ENCODE measurements at places on chromosomes 7 and 10.

DNA sequence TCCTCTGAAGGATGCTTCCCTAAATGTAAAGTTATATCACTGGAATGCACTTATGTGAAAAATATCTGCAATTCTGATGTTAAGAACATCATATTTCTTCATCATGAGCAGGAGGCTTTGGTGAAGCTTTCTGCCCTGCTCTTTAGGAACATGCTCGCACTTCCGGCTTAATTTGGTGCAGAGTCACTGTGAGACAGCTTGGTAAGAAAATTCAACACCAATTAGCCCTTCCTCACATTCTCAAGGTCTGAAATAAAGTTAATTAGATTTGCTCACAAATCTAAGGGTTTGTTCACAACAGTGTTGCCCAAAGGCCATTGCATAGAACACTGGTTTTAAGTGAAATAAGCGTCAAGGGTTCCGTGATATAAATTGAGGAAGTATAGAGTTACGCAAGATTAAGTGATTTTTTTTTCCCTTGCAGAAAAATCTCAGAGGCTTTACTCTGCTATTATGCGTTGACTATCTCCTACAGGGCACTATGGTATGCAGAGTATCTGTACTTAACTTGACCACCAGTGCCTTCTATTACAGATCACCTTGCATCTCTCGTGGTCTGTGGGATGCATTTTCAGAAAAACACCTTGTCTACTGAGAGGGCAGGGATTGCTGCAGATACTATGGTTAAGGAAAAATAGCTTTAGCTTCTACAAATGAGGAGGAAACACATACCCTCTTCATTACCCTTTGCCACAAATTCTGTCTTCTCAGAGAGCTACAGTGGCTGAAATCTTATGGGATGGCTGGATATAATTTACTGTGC lies 953.9 kb downstream of the TYW1 start:
- DNase-seq = no peak

DNA sequence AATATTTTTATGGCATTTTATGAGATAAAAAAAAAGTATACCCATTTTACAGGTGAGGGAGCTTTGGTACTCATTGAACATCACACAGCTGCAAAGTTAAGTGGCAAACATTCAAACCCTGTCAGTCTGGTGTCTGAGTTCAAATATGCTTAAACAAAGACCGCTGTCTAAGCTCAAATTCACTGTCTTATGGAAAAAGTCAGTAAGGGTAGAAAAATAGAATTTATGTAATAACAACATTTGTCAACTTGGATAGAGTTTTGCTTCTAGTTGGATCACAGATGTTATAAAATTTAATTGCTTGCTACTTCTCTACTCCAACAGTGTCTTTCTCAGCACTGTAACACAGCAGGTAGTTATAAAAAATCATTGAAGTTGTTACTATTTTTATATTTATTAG lies 161.7 kb upstream of the CSTF2T start:
- no peak for DNase-seq

- no peak for DNase-seq
Measured at GRCh38 chr7:134129856-134130523, 2.9 kb downstream of the LRGUK start.

DNA sequence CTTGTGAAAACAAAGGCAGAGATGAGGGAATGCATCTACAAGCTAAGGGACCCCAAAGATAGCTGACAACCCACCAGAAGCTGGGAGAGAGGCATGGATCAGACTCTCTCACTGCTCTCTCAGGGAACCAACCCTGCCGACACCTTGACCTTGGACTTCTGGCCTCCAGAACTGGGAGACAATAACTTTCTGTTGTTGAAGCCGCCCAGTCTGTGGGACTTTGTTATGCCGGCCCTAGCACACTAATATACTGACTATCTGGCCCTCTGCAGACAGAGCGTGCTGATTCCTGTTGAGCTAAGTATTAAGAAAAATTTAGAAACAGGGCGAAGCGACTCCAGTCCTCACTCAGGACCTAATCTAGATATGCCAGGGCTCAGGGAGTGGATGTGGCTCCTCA lies 144.3 kb upstream of the TCF7L2 start:
- DNase-seq = no peak

DNA sequence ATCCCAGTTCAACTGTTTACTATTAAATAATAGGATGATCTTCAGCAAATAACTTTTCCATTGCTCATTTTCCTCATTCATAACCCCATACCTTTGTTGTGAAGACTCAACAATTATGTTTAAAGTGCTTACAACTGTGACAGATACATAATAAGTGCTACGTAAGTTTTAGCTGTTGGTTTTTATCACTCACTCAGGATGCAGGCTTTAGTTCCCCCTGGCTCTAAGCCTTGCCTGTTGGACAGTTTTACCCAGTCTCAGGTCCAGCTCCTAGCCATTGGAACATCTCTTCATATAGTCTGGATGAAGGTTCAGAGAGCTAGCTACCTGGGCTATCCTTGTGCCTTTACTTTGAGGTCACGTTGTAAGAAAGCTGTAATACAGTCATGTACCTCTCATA lies 353.2 kb downstream of the CRPPA start:
- DNase-seq = no peak

- peak; percentile 5 for DNase-seq
Measured at GRCh38 chr10:86443069-86443468, 76.5 kb upstream of the GRID1 start.

DNA sequence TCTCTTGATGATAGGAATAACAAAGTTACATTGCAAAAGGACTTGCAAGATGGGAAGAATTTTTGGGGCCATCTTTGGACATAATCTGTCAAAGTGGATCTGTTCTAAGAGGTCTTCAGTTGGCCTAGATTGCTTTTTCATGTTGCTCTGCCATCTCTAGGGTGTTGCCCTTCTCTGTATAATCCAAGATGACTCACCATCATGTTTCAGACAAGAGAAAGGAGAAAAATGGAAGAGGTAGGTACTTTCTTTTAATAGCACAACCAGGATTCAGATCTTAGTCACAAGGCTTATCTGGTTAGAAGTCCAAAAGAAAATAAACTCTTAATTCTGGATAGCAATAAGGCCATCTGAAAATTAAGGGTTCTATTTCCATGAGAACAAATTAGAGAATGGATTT lies 38.7 kb upstream of the FOXP2 start:
- no peak for DNase-seq

DNA sequence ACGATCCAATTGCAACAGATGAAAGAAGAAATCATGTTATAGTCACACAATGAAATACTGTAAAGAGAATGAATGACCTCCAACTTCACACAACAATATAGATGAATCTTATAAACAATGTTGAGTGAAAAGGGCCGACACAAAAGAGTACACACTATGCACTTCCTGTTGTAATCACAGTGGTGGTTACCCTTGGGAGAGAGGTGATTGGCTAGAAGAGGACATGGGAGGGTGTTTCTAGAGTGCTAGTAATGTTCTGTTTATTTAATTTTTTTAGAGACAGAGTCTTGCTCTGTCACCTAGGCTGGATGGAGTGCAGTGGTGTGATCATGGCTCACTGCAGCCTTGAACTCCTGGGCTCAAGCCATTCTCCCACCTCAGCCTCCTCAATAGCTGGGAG lies 82.5 kb downstream of the NDUFB2 start:
- no peak for DNase-seq

- no peak for DNase-seq
Measured at GRCh38 chr10:47225219-47225927, 74.6 kb upstream of the GDF10 start.

DNA sequence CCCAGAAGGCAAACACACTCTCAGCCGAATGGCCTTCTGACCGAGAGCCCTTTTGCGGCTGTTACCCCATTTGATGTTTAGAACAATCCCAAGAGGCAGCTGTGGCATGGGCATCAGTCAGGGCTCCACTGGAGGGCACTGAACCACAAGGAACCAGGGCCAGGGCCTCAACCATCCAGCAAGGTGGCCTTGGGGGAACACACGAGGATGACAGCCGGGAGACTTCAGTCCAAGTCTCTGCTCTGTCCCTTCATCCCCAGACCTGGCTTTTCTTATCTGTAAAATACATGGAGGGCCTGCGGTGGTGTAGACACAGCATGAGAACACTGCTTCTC lies 63.6 kb upstream of the INSIG1 start:
- DNase-seq = no peak

GRCh38 chr10:114393482-114393881 lies 10.8 kb downstream of the AFAP1L2 start:
- no peak for DNase-seq

- no peak for DNase-seq
Measured at GRCh38 chr7:114414156-114415063, at the start of gene FOXP2. Gene FOXP2 (plus strand): TSS chr7:114414815. CDS start chr7:114426512, 11,697 bp downstream.

GRCh38 chr10:107616463-107617410 lies 452.2 kb upstream of the SORCS1 start:
- peak; percentile 58 for DNase-seq

- DNase-seq = no peak
Measured at GRCh38 chr7:77553123-77553522, 16.0 kb downstream of the PTPN12 start.

DNA sequence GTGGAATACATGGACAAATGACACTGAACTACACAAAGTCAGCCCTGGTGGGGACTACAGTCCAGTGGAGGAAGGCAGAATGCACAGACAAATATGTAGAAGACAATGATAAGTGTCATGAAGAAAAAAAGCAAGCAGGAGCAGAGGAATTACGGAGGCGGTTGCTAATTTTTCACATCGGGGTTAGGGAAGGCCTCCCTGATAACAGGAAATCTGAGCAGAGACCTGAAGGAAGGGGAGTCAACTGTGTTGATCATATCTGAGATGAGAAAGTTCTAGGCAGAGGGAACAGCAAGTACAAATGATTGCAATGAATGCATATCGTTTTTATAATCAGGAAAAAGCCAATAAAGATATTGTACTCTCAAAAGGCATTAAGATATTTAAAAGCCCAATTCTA lies 14.0 kb downstream of the KIAA1549 start:
- no peak for DNase-seq

DNA sequence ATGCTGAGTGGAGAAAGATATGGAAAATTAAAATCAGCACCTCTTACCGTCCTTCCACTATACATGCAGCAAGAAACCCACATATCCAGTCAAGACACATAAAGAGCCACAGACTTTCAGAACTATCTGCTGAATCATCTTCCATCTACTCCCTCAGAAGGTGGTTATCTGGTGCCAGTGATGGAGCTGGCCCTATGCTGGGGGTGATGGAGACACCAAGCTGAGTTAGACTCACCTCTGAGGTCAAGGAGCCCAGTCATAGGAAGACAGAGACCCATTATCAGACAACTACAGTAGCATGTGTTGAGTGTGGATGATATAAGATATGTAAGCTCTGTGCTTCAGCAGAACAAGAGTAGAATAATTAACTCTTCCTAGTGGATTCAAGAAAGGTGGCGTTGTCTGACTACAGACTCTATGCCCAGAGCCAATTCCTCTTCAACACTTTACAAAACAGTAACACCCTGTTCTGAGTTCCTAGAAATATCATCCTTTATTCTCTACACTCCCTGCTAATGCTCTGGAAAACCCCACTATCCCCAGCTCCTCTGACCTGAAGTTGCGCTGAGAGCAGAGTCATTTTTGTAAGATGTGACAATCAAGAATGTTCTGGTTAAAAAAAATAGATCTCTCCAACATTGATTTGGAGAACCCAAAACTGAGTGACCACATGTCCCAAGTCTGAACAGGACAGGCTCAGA lies 14.3 kb downstream of the CYP3A5 start:
- DNase-seq = no peak

DNA sequence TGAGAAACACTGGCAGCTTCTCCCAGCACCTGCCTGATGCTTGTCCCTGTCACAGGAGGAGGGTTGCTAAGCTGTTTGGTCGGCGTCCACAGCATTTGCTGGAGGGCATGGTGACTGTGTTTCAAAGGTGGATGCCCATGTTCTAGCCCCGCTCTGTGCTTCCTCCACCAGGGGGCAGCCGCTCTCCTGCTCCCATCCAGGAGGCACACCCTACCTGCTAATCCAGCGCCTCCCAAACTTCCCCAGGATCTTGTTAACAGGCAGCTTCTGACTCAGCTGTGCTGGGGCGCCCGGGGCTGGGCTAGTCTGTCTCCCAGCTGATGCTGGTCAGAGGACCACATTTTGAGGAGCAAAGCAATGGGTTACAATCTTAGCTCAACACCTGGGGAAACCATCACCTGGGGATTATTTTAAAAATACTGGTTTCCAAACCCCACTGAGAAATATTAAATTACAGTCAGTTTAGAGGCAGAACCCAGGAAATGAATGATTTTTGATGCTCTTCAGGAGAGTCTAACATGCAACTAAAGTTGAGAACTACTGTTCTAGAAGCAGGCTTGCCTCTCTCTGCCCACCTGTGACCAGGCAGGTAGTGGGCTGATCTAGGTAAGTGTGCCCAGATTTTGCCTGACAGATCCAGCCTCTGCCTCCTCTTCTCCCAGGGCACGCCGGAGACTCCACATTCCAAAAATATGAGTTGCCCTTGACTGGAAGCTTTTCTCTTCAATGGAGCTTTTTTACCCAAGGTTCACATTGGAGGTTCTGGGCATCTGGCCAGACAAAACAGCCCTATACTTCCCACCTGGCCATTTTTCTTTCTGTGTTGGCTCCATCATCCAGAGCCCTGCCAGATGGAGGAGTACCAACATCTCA lies 92.7 kb upstream of the GPR26 start:
- DNase-seq = no peak

DNA sequence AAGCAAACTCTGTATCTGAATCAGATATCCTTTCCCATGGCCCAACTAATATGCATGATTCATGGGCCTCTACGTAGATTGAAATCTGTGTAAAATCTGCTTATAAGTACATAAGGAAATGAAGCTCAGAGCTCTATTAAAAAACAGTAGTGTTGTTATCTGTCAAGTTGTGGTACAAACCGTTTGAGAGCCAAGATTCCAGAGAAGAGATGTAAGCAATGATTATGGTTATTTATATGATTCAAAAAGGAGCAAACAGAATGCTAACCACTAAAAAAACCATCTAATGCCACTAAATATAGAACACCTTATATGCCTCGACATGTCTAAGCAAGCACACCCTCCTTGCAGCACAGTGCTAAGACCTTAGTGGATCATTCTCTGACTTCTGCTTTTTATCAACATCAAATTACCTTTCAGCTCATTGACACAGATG lies 26.6 kb downstream of the RPP38 start:
- no peak for DNase-seq

- DNase-seq = no peak
Measured at GRCh38 chr7:2687338-2687869, 598 bp upstream of the AMZ1 start.

DNA sequence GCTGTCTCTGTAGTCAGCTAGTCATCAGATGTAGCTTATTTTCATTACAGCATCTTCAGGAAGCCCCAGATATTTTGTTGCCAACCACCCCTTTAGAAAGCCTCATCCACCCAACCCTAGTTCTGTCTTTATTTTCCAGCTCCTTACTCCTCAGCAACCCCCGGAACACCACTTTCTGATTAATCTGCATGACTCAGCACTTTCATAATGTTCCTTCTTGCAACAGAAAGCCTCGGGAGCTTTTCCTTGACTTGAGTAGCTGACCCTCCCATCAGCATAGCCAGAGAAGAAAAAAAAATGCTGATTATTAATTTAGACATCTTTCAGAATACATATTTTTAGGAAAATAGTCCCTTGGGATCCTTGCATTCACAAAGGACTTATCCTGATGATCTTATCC lies 244.0 kb upstream of the CXCL12 start:
- DNase-seq = peak; percentile 93

- DNase-seq = no peak
Measured at GRCh38 chr10:90964781-90965465, 44.0 kb upstream of the ANKRD1 start.

- DNase-seq = no peak
Measured at GRCh38 chr7:140901941-140902302, 22.8 kb downstream of the BRAF start.

- DNase-seq = peak; percentile 47
Measured at GRCh38 chr10:72335394-72336258, 19.1 kb downstream of the DNAJB12 start.

Measured in fibroblast of the conjunctiva (primary cell).